ENCODE measurements at places on chromosomes 3 and 15.

GRCh38 chr3:194328053-194328657, 23.0 kb downstream of the CPN2 start:
- no peak for DNase-seq

DNA sequence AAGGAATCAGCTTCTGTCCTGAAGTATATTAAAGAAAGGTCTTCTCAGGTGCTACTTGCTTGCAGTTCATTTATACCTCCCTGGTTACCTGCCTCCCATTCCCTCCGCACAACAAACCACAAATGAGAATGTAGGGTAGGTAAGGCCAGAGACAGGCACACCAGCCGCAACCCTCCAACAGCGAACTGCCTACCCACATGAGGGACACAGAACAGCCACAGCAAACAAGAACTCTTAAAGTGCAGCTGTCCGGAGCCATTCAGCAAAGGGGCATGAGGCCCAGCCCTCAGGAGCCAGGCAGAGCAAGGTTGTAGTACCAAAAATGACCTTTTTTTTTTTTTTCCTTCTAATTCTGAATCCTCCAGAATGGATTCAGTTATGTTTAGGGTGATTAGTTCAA, 52.4 kb downstream of the SPSB4 start:
- DNase-seq, result no peak

- no peak for DNase-seq
These were observed 330.2 kb downstream of the TIGIT start for GRCh38 chr3:114624047-114624445.

GRCh38 chr3:140461250-140461649, 216.6 kb upstream of the TRIM42 start:
- no peak for DNase-seq

DNA sequence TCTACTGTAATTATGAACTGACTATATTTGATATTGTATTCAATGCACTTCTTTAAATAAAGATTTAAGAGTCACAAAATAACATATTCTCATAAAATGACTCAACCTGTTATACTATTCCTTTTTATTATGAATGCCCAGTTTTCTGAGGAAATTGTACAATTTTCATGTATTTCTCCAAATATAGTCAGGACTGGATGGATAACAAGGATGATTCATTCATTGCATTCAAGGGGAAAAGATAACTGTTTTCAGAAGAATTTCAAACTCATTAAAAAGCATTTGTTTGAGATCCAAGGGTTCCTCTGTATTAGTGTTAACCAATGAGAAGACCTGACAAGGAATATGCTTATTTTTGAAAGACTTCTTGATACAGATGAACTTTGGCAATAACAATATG, 163.7 kb downstream of the MEIS2 start:
- no peak for DNase-seq

DNA sequence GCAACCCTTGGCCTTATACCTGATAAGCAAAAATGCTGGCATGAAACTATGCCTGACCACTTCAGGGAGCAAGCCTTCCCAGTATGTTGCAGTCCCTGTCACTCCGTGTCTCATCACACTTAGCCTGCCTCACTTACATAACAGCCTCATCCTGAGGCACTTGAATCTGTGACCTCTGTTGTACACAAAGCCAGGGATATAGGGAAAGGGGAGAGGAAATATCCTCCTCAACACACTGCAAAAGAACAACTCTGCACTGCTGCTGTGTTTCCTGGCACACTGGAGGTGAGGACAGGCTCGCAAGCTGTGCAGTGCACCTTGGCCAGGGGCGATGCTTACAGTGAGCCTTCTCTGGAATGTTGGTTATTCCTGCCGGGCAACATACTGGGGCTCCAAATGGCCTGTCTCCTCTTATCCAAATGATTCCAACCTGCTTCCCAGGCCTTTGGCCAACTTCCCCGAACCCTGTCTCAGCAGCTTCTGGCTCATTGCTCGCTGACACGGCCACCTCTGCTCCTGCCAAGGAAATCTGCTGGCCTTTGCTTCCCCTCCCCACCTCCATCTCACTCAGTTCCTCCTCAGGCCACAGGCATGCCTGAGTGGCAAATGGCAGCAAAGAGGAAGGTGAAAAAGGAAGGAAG, 109.2 kb downstream of the CD47 start:
- DNase-seq, result no peak

DNA sequence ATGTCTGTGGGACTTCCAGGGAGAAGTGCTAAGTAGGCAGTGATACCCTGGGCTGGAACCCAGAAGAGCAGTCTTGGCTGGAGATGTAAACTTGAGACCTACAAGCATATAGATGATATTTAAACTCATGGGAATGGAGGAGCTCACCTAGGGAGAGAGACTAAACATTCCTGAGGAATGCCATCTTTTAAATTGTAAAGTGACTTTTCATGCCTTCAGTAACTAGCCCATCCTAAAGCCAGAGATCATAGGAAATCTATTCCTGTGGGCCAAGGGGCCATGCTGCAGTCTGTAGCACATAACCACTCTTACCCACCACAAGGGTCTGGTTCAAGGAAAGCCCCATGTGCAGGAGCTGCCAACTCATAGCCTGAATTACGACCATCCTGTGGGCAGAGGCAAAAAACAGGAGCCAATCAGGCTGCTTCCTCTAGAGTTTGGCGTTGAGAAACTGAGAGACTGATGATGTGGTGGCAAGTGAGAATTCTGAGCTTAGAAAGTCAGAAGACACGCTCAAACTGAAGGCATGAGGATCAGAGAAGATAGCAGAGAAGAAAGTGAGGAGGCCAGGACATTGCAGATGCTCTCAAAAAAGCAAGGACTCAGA, 37.5 kb downstream of the CTDSPL start:
- DNase-seq, result no peak

DNA sequence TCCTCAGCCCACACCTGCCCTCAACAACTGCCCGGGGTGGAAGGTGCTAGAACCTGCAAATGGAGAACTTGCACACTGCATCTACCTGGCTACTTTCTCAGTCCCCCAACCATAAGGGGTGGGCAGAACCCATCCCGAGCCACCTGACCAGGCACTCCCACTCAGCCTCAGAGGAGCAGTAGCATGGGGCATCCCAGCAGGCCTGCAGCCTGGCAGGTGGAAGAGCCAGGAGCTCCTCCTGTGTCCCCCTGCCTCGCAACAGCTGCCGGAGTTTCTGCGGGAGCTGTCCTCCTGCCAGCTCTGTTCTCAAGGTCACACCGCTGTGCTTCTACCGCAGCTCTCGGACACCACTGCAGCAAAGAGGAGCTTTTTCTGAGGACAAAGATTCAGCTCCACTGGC, 27.5 kb downstream of the RAB6B start:
- no peak for DNase-seq

GRCh38 chr3:128307781-128308469, 154.6 kb downstream of the EEFSEC start:
- DNase-seq, result no peak

GRCh38 chr3:14792691-14793121, 26.1 kb upstream of the FGD5 start:
- no peak for DNase-seq

DNA sequence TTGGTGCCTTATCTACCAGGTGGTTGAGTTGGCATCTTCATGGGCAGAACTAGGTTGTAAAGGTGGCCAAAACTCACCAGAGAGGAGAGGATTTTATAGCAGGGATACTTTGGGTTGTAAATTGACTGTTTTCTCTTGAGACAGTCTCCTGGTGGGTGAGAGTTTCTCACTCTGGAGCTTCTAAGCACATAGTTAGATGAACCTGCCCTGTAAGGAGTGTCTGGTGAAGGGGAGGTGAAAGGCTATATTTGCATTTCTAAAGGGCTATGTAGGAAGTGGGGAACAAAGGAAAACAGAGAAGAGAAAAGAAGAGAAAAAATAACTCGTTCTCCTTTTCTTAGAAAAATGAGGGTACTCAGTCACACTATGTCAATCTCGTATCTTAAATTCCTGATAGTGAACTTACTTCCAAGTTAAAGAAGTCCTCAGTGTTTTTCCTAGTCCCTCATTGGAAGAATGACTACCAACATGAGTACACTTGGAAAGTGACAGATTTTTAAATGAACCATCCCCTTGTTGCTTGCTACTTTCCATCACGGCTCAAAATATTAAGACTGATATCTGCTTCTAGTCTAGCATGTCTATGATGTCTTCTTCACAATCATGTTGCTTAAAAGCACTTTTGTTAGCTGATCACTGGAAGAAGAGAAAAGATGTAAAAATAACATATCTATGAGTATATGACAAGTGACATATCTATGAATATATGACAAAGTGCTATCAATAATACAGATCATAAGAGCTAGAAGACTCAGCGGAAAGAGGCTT, 113.8 kb upstream of the P2RY1 start:
- DNase-seq, result no peak

DNA sequence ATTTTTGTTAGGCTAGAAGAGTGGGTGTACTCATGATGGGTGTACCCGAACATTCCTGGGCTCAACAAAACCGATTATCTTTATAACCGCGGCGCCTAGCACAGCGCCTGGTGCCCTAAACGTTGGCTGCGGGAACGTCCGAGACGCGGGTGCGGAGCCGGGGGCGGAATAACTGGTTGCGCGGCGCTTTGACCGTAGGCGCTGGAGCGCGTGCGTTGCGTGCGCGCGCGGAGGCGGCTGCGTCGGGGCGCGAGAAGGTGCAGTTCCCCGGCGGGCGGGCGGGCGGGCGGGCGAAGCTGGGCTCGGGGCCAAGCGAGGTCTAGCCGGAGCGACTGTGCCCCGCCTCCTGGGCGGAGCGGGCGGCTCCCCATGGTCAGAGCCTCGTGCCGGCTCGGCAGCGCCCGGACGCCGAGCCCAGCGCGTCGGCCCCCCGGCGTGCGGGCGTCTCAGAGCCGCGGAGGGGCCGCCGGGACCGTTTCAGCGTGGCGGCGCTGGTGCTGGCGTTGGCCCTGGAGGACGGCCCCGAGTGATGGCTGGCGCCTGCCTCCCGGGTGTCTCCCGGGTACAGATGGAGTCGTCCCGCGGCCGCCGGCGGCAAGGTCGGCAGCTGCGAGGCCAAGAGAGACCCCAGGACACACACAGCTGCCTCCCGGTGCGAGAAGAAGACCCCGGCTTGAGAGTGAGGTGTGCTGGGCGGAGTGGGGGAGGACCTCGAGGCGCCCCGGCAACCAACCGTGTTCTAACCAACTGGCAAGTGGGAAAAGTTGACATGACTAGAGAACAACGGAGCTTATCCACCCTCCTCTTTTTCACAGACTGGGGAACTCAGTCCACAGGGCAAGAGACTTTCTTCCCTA, at the start of gene PLAAT1:
PLAAT1 (plus strand) TSS at position 373 of the 857 bp plus-strand sequence. CDS start 14,429 bp downstream, outside the sequence.
- peak; percentile 38 for DNase-seq

DNA sequence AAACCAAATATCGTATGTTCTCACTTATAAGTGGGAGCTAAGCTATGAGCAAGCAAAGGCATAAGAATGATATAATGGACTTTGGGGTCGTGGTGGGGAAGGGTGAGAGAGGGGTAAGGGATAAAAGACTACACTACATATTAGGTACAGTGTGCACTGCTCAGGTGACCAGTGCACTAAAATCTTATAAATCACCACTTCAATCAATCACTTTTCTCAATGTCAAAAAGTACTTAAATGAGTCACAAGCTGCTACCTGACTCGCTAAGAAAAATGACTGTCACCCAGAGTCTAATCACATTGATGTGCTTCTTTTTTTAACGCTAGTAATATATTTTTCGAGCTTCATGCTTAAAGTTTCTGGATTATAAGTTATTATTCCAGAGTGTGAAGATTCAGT, 95.5 kb downstream of the CBLB start:
- DNase-seq, result no peak

- DNase-seq, result no peak
These were observed 16.5 kb downstream of the ANXA2 start for GRCh38 chr15:60381148-60381788.

- no peak for DNase-seq
These were observed 1.1 kb upstream of the GABRB3 start for GRCh38 chr15:26773917-26774316.

DNA sequence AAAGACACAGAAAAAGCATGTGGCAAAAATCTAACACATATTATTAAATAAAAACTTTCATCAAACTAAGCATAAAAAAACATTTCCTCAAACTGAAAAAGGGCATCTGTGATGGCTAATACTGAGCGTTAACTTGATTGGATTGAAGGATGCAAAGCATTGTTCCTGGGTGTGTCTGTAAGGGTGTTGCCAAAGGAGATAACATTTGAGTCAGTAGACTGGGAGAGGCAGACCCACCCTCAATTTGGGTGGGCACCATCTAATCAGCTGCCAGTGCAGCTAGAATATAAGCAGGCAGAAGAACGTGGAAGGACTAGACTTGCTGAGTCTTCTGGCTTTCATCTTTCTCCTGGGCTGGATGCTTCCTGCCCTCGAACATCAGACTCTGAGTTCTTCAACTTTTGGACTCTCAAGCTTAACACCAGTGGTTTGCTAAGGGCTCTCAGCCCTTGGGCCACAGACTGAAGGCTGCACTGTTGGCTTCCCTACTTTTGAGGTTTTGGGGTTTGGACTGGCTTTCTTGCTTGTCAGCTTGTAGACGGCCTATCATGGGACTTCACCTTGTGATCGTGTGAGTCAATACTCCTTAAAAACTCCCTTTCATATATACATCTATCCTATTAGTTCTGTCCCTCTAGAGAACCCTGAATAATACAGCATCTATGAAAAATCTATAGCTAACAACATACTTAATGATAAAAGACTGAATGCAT, 45.4 kb downstream of the DAZL start:
- no peak for DNase-seq

DNA sequence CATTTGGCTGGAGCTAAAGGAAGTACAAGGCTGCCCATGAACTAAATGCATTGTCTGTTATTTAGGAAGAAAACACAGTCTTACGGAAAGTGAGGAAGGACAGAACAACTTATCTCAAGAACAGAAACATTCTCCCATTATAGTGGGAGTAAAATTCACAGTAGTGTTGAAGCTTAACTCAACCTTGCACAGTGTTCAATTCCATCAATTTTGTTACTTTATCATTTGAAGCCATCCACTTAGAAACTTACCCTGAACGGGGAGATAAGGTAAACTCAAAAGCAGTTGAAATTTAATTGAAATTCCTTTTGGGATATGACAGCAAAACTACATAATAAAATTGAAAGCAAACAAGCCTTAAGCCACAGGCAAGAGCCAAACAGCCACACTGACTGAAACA, 186.9 kb downstream of the PCCB start:
- no peak for DNase-seq

GRCh38 chr3:21292971-21293370, 458.0 kb downstream of the ZNF385D start:
- DNase-seq, result no peak

- DNase-seq, result no peak
These were observed 80.5 kb downstream of the LRTM1 start for GRCh38 chr3:54847361-54847760.

Data from activated T-cell treated with anti-CD3 and anti-CD28 coated beads for 48 hours (primary cell).